ENCODE measurements at places on chromosomes 11 and 22. TPM values are rescaled to one million over a fixed set of nuclear protein-coding genes. Genes with fewer than 3 reads are reported as not detected.

DNA sequence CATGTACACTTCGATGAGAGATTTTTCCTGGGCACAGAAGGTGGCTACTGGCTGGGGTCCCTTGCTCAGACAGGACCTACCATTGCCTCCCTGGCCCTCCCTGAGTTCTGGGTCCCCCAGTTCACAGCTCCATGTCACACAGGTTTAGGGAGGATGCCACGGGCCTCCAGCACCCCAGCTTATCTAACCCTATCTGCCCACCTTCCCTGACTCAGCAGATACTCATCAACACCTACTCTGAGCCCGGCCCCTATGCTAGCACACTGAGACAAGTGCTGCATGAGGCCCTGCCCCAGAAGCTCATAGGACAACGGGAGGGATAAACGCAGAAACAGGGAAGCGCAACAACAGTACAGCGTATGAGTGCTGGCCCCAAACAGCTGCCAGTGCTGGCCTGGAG, 9.6 kb downstream of the NAGA start:
- no peaks in the 10 kb centered on the region for H3K4me1 ChIP-seq
- DNase-seq, result no peak
- H3K27me3 ChIP-seq, result no peaks in the 10 kb centered on the region
- H3K4me3 ChIP-seq, result no peak overlapping the region
- H3K27ac ChIP-seq, result no peak overlapping the region
- peaks cover 52% of the 10 kb centered on the region for H3K36me3 ChIP-seq

GRCh38 chr22:43415681-43416080, 3.9 kb downstream of the MPPED1 start:
- H3K36me3 ChIP-seq, result no peaks in the 10 kb centered on the region
- H3K27me3 ChIP-seq, result peaks cover 37% of the 10 kb centered on the region
- H3K4me1 ChIP-seq, result no peaks in the 10 kb centered on the region
- DNase-seq, result no peak
- no peak overlapping the region for H3K4me3 ChIP-seq

GRCh38 chr11:77002776-77003175, 31.4 kb upstream of the B3GNT6 start:
- no peak for DNase-seq
- peaks cover 5% of the 10 kb centered on the region for H3K4me1 ChIP-seq
- H3K27ac ChIP-seq, result no peak overlapping the region

The CACNA1I gene
- 19.0 TPM for total RNA-seq

Measured in activated naive CD8-positive, alpha-beta T cell treated with anti-CD3 and anti-CD28 coated beads, Interleukin-2, amount 10 ng/mL, durations not matched to agents 7 days and 5 days (primary cell).